T-helper 22 cell (primary cell): ENCODE measurements at places on chromosomes 3 and 15.

DNA sequence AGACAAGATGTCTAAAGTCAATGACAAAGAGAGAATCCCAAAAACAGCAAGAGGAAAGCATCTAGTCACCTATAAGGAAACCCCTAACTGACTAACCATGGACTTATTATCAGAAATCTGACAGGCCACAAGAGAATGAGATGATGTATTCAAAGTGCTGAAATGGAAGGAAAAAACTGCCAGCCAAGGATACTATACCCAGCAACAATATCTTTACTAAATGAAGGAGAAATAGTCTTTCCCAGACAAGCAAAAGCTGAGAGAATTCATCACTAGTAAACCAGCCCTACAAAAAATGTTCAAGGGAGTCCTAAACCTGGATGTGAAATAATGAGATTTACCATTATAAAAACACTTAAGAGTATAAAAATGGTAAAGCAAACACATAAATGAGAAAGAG lies 128.0 kb downstream of the SATB1 start:
- DNase-seq = no peak

- DNase-seq = no peak
Observed at GRCh38 chr3:71232175-71232679, 351.3 kb downstream of the FOXP1 start.

GRCh38 chr15:91889111-91889815 lies 35.8 kb downstream of the SLCO3A1 start:
- no peak for DNase-seq

- DNase-seq = no peak
Observed at GRCh38 chr3:71462586-71462985, 120.9 kb downstream of the FOXP1 start.
